ENCODE measurements at places on chromosomes 6 and 20. TPM values are rescaled to one million over a fixed set of nuclear protein-coding genes. Genes with fewer than 3 reads are reported as not detected.

DNA sequence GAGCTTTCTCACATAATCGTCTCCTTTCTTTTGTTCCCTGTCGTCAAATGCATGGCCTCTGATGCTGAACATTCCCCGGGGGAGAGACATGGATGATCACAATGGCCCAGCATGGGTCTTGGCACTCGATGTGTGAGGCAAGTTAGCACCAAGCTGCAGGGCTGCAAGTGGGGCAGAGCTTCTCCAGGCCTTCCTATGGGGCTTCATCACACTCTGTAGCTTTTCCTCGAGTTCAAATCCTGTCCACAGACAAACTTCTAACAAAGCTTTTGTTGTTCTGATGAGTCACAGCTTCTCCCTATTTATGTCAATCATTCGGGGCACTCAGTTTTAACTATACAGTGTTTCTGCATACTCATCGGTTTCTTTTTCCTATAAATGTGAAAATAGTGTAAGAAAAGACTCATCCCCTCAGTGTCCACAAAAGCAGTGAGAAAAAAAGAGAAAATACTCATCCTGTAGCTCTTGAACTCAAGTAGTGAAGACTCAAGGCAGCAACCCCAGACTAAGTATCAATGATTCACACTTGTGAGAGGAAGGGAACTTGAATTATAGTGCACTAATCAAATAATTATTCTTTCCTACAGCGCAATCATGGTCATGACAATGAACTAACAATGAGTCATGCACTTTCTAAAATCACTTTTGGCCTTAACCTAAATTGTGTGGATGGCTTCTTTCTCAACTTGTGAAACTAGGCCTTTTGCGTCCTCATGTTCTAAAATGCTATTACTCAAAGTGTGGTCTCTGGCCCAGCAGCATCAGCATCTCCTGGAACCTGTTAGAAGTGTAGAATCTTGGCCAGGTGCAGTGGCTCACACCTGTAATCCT, 68.4 kb upstream of the NOX3 start:
- peak; percentile 72 for DNase-seq

GRCh38 chr20:39829661-39830060, 859.4 kb downstream of the MAFB start:
- no peak for DNase-seq

Gene AVP
- not detected for total RNA-seq

Gene HLA-G
- not detected for total RNA-seq

Gene ECT2L
- total RNA-seq, result not detected

Gene UNC5CL
- 0.14 TPM for total RNA-seq

Gene LY6G5C
- total RNA-seq, result 3.6 TPM

Gene THBD
- total RNA-seq, result 33.4 TPM

DNA sequence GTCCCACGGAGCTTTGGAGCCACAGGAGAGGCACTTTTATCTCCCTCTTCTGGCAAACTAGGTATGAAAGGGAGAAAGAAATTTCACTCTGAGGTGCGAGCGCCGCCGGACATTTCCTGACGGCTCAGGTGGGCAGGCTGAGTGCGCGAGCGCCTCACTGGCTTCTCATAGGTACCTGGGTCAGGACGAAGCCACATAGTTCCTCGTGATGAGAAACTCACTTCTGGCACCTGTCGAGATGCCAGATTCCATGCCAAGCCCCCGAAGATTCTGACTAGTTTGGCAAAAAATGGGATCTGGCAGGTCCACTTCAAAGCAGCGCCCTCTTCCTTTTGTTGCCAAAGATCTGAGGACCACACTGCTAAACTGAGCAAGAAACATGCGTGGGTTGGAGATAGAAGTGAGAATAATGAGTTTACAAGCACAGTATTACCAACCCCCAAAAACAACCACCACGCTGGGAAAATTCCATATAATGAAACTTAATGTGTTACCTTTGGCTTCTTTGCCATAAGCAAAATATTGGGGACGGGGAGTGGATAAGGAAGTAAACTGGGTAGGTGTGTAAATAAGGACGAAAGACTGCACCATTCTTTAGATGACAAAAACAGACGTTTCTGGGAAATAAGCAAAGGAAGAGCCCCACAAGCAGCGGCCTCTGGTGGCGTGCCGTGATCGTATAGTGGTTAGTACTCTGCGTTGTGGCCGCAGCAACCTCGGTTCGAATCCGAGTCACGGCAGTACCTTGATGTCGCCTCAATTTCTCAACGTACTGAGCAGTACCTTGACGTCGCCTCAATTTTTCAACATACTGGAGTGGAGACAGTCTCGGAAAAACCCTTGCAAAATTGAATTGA, 89.8 kb upstream of the PRSS16 start:
- DNase-seq, result peak; percentile 68

- peak; percentile 75 for DNase-seq
These were observed 107.8 kb upstream of the SHLD1 start for GRCh38 chr20:5642155-5642981.

DNA sequence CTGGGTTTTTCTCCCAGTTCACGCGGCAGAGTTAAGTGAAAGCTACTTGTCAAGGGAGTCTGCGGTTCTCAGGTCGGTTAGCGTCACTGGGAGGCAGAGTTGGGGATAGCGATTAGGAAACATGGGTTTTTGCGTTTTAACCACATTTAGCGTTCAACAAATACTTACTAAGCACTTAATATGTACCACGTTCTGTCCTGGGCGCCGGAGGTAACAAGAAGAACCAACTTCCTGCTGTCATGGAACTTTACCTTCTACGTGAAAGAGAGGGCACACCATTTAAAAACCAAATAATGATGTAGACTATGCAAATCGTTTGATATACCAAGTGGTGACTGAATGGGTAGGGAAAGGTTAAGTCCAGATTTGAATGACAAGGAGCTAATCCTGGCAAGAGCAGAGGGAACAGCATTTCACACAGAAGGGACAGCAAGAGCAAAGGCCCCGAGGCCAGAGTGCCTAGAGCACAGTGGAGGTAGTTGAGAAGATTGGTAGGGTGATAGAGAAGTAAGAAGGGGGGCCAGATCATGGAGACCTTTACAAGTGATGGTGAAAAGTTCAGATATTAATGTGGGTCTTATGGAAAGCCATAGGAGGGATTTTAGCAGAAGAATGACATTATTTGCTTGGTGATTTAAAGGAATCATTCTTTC, 744 bp downstream of the RIOK1 start:
- DNase-seq, result no peak

Gene EEF1A2
- 5.0 TPM for total RNA-seq

DNA sequence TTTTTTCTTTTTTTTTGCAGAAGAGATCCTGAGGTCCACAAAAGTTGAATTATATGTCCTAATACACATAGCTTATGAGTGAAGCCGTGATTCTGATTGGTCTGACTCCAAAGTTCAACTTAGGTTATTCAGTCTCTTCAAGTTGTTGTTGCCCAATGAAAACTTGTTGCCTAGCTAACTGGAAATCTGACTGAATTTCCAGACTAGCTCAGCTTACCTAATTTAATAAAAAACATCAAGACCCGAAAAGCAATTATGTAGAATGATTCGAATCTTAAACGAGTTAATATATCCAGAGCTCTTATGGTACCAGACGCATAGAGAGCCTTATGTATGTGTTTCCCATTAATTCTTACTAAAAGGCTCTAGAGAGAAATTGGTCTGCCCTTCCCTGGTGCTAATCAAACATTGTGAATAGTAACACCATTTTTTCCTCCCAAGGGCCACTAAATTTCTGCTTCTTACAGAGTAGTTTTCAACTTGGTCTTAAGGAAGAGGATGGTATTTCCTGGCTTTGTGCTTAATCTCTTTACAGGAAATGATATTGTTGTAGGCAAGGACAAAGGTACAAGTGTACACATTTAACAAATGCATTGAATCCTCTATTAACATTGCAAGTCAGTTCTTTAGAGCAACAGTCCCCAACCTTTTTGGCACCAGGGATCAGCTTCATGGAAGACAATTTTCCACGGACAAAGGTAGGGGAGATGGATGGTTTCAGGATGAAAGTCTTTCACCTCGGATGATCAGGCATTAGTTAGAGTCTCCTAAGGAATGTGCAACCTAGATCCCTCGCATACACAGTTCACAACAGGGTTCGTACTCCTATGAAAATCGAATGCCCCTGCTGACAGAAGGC, 107.9 kb downstream of the TSHZ2 start:
- DNase-seq, result peak; percentile 71

- DNase-seq, result no peak
These were observed 15.3 kb downstream of the PRL start for GRCh38 chr6:22281341-22282085.

- no peak for DNase-seq
These were observed 4.9 kb upstream of the GRM4 start for GRCh38 chr6:34150766-34151165.

Gene GINS1
- total RNA-seq, result 20.8 TPM

DNA sequence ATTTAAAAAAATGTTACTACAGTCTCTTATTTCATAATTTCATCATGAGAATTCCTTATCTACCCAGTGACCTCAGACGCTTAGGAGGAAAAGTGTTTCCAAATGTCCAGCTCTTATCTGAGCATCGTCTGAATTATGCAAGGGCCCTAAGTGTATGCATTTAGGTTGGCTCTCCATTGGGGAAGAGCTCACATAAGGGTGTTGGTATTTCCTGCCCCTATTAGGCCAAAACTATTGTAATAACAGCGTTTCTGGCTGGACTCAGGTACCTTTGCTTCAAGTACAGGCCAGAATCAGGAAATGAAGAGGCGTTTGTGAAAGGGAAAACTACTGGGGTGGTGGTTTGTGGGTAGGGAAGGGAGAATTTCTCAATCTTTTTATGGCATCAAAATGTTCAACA, 40.4 kb upstream of the SGK1 start:
- DNase-seq, result peak; percentile 34

GRCh38 chr6:49790341-49790740, 3.3 kb upstream of the PGK2 start:
- no peak for DNase-seq

GRCh38 chr20:45320948-45321595, 13.0 kb upstream of the MATN4 start:
- DNase-seq, result no peak

Gene SNAP25
- total RNA-seq, result not detected

Gene VWA7
- total RNA-seq, result 0.34 TPM

- no peak for DNase-seq
These were observed 261.9 kb upstream of the ECI2 start for GRCh38 chr6:4397307-4397706.

Gene DLK2
- 0.60 TPM for total RNA-seq

All from dermis blood vessel endothelial cell (primary cell).